Activated CD4-positive, alpha-beta T cell treated with anti-CD3 and anti-CD28 coated beads, Interleukin-2, amount 10 ng/mL, durations not matched to agents 24 days and 14 days (primary cell): ENCODE measurements at places on chromosomes 1 and 21. TPM values are rescaled to one million over a fixed set of nuclear protein-coding genes. Genes with fewer than 3 reads are reported as not detected.

COL11A1 gene
- not detected in 2 replicates for total RNA-seq

GRCh38 chr1:223341121-223341520 lies 22.9 kb downstream of the SUSD4 start:
- no peak for DNase-seq
- H3K27me3 ChIP-seq, result peaks cover 3% of the 10 kb centered on the region
- no peaks in the 10 kb centered on the region for H3K36me3 ChIP-seq
- no peak overlapping the region for H3K27ac ChIP-seq
- no peak overlapping the region for H3K4me3 ChIP-seq

DNA sequence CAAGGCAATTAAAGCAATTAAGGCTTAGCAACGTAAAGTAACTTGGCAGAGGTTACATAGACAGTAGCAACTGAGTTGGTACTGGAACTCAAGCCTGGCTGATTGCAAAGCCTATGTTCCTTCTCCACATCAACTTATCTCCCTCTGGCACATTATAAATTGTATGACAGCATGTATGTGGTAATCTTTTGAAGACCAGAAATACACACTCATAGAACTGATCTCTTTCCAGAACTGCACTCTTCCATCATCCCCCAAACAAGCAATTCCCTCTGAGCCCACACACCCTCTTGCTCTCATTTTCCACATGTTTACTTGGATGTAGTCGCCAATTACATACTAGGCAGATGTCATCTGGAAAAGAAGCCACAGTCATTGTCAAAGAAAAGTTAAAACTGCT lies 502.2 kb downstream of the PLPP3 start:
- H3K4me3 ChIP-seq, result no peak overlapping the region
- H3K27me3 ChIP-seq, result no peaks in the 10 kb centered on the region
- H3K4me1 ChIP-seq, result no peaks in the 10 kb centered on the region
- H3K36me3 ChIP-seq, result no peaks in the 10 kb centered on the region

- no peaks in the 10 kb centered on the region for H3K36me3 ChIP-seq
- no peak overlapping the region for H3K27ac ChIP-seq
- no peak for DNase-seq
- H3K27me3 ChIP-seq, result peaks cover 9% of the 10 kb centered on the region
- no peaks in the 10 kb centered on the region for H3K4me1 ChIP-seq
- H3K4me3 ChIP-seq, result no peak overlapping the region
Observed at GRCh38 chr21:31938330-31939301, 65.8 kb downstream of the HUNK start.

DNA sequence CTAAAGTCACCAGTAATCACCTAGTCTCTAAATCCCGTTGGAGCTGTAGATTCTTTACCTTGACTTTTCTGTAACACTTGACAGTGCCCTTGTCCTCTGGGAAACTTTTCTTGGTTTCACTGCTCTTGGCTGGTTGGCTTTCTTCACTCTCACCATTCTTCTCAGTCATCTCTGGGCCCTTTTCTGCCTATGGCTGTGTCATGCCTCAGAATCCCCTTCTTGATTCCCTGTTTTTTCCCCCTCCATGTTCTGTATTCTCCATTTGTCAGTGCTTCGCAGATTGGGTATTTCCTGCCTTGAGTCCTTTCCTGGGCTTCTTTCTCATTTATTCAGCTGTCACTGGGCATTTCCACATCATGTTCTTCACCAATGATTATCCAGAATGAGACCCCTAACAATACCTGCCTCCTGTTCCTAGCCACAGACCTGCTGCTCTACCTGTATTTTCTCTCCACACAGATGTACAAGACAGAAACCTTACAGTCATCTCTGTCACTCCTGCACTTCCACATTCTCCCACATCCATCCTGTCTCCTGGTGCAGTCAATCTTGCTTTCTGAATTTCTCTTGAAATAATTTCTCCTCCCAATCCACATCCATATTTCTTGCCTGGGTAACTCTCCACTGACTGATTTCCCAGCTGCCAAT lies 14.7 kb downstream of the UCK2 start:
- H3K4me3 ChIP-seq, result peak overlapping the region; percentile 26
- H3K36me3 ChIP-seq, result peaks cover 2% of the 10 kb centered on the region
- no peaks in the 10 kb centered on the region for H3K27me3 ChIP-seq
- H3K27ac ChIP-seq, result peak overlapping the region; percentile 14
- no peak for DNase-seq

DNA sequence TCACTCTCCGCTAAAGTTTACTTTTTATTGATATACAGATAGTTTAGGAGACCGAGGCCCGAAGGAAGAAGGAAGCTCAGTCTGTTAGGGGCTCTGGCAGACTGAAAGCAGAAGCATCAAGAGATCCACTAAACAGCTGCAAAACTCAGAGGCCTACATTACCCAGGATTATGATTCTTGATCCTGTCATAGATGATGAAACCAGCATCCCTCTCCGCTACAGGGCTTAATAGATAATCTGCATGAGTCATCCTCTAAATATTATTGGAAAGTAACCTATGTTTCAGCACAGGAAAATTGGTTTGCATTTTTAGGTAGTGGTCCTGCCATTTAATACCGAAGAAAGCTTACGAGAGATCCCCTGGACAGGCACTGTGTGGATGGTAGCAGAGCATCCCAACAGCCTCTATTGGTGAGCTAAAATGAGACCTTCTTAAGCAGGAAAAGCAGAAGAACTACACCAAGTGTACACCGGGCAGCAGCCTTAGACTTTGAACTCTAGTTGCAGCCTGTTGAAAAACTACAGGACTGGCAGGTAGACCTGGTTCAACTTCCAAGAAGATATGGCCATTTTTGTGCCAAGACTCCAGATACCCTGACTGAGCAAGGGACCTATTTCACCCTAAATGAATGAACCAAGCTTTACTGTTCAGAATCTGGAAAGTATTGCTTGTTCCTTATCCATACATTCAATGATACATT lies 6.8 kb downstream of the CASQ2 start:
- no peaks in the 10 kb centered on the region for H3K27me3 ChIP-seq
- H3K4me1 ChIP-seq, result no peaks in the 10 kb centered on the region
- H3K36me3 ChIP-seq, result no peaks in the 10 kb centered on the region
- DNase-seq, result no peak

- no peak for DNase-seq
- H3K4me1 ChIP-seq, result peaks cover 53% of the 10 kb centered on the region
- H3K4me3 ChIP-seq, result peak overlapping the region; percentile 62
- H3K36me3 ChIP-seq, result peaks cover 26% of the 10 kb centered on the region
- H3K27ac ChIP-seq, result peak overlapping the region; percentile 16
- H3K27me3 ChIP-seq, result no peaks in the 10 kb centered on the region
Observed at GRCh38 chr1:167453123-167453522, 65.2 kb downstream of the CD247 start.

- H3K36me3 ChIP-seq, result peaks cover 2% of the 10 kb centered on the region
- H3K4me3 ChIP-seq, result no peak overlapping the region
- no peaks in the 10 kb centered on the region for H3K27me3 ChIP-seq
- peaks cover 11% of the 10 kb centered on the region for H3K4me1 ChIP-seq
Observed at GRCh38 chr1:156063997-156064285, 3.0 kb downstream of the RAB25 start.

ALG14 gene
- 1.7 and 2.1 TPM in 2 replicates for total RNA-seq

- H3K4me1 ChIP-seq, result no peaks in the 10 kb centered on the region
- DNase-seq, result no peak
- no peak overlapping the region for H3K27ac ChIP-seq
- H3K36me3 ChIP-seq, result peaks cover 4% of the 10 kb centered on the region
Observed at GRCh38 chr1:184093071-184093470, 41.5 kb downstream of the TSEN15 start.

- no peak for DNase-seq
- no peak overlapping the region for H3K4me3 ChIP-seq
- H3K27ac ChIP-seq, result no peak overlapping the region
- no peaks in the 10 kb centered on the region for H3K36me3 ChIP-seq
Observed at GRCh38 chr21:42317341-42317741, 2.1 kb upstream of the TFF3 start.

- no peak overlapping the region for H3K4me3 ChIP-seq
- no peak overlapping the region for H3K27ac ChIP-seq
- peaks cover 36% of the 10 kb centered on the region for H3K36me3 ChIP-seq
- no peaks in the 10 kb centered on the region for H3K27me3 ChIP-seq
- no peak for DNase-seq
Observed at GRCh38 chr1:150628766-150629114, 672 bp downstream of the ENSA start.

DNA sequence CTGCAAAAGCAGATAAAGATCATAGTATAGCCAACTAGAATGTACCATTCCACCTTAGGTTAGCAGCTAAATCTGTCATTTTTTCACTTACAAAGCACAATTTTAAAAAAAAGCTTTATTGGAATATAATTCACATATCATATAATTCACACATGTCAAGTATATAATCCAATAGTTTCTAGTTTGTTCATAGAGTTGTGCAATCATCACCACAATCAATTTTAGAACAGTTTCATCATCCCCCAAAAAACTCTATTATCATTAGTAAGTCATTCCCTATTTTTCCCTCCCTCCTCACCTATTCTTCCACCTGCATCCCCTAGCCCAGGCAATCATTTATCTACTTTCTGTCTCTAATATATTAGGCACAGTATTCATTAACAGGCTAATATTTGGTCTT lies 32.0 kb upstream of the INSL5 start:
- DNase-seq, result no peak
- H3K27me3 ChIP-seq, result peaks cover 10% of the 10 kb centered on the region
- no peaks in the 10 kb centered on the region for H3K36me3 ChIP-seq
- H3K27ac ChIP-seq, result no peak overlapping the region
- no peak overlapping the region for H3K4me3 ChIP-seq
- H3K4me1 ChIP-seq, result no peaks in the 10 kb centered on the region

DNA sequence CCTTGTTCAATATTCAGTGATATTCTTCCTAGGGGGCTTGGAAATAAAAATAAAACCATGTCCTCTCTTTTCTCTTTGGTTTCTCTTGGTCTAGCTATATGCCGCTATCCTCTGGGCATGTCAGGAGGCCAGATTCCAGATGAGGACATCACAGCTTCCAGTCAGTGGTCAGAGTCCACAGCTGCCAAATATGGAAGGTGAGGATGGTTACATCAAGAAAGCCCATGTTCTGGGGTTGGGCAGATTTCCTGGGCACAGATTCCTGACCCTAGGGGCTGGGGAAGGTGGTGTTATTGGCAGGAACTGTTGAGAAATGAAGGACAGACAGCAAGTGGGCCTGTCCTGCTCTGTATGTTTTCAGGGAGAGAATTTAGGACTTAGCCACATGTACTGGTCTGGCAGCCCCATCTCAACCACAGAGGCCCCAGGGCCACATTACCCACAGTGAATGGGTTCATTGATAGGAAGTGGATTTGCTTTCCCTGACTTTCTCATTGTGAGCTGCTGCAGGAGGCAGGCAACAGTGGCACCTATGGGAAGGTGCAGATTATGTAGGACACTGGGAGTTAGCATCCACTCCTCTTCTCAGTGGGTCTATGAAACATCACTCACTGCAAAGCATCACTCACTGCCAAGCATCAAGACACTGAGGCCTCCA lies 37.4 kb upstream of the HSD17B7 start:
- H3K4me1 ChIP-seq, result no peaks in the 10 kb centered on the region
- no peaks in the 10 kb centered on the region for H3K27me3 ChIP-seq
- no peak overlapping the region for H3K4me3 ChIP-seq
- H3K27ac ChIP-seq, result no peak overlapping the region
- DNase-seq, result no peak

GRCh38 chr1:156740237-156740740 lies 599 bp downstream of the MRPL24 start:
- peaks cover 20% of the 10 kb centered on the region for H3K4me1 ChIP-seq
- peak overlapping the region; percentile 96 for H3K27ac ChIP-seq
- no peaks in the 10 kb centered on the region for H3K27me3 ChIP-seq
- DNase-seq, result no peak

LSS gene
- total RNA-seq, result 19.7 and 23.1 TPM in 2 replicates

- no peak for DNase-seq
- peak overlapping the region; percentile 41 for H3K4me3 ChIP-seq
- no peaks in the 10 kb centered on the region for H3K27me3 ChIP-seq
- H3K36me3 ChIP-seq, result peaks cover 53% of the 10 kb centered on the region
- H3K27ac ChIP-seq, result peak overlapping the region; percentile 75
- peaks cover 62% of the 10 kb centered on the region for H3K4me1 ChIP-seq
Observed at GRCh38 chr1:221727146-221728036, 14.5 kb downstream of the DUSP10 start.

MAP3K7CL gene
- 4.0 and 4.3 TPM in 2 replicates for total RNA-seq

KIF1B gene
- total RNA-seq, result 17.8 and 19.3 TPM in 2 replicates

- H3K36me3 ChIP-seq, result peaks cover 7% of the 10 kb centered on the region
- H3K27ac ChIP-seq, result peak overlapping the region; percentile 61
- H3K4me3 ChIP-seq, result peak overlapping the region; percentile 75
- peak; percentile 76 for DNase-seq
Observed at GRCh38 chr1:101128211-101128727, 102.7 kb upstream of the DPH5 start.

GRCh38 chr1:146021622-146022402 lies at the start of gene HJV:
HJV (minus strand) TSS chr1:146021735; CDS start chr1:146020231, 1,504 bp downstream.
- H3K4me1 ChIP-seq, result peaks cover 10% of the 10 kb centered on the region
- H3K36me3 ChIP-seq, result no peaks in the 10 kb centered on the region
- no peak within 1 kb of the TSS for H3K27ac ChIP-seq
- no peak for DNase-seq
- peaks cover 76% of the 10 kb centered on the region for H3K27me3 ChIP-seq

DNA sequence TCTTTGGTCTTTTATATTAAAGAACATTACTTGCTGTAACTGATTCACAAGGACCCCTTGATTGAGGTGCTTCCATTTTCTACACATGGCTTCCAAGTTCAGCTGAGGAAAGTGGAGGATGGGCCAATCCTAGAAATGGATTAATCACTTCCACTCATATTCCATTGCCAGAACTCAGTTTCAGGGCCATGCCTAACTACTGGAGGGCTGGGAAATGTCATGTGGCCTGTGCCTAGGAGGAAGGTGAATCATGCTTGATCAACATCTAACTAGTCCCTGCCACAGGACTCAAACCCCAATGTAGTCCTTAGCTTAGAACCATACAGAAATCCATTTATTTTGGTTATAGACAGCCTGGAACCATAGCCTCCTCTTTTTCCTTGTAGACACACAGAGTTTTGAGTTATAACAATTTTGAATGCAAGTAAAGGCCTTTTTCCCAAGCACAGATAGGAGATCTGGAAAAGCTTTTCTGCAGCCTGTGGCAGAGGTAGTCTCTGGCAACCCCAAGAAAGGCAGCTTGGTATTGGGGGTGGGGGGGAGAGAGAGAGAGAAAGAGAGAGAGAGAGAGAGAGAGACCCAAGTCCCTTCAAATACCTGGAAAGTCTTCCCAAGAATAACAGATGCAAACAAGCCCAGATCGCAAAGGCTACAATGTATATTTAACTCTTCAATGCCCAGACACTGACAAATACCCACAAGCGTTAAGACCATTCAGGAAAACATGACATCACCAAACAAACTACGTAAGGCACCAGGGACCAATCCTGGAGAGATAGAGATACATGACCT lies 12.5 kb downstream of the MAST2 start:
- H3K27me3 ChIP-seq, result no peaks in the 10 kb centered on the region
- no peak overlapping the region for H3K4me3 ChIP-seq
- no peak for DNase-seq
- H3K4me1 ChIP-seq, result no peaks in the 10 kb centered on the region
- H3K27ac ChIP-seq, result no peak overlapping the region

DNA sequence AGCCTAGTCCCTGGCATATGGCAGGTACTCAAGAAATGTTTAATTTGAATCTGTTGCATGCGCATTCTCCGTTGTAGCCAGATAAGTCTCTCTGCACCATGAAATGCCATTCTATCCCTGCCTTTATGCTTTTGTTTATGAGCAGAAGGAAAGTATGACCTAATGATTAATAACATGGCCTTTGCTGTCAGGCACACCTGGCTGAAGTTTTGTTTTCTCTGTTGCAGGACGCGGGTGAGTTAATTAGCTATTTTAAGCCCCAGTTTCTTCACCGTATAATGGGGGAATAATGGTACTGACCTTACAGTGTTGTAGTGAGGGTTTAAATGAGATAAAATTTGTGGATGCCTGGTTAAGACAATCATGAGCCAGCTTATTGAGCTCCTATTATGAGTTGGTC lies 87.7 kb downstream of the ST6GALNAC3 start:
- no peak overlapping the region for H3K4me3 ChIP-seq
- H3K4me1 ChIP-seq, result no peaks in the 10 kb centered on the region
- H3K27me3 ChIP-seq, result peaks cover 1% of the 10 kb centered on the region
- DNase-seq, result no peak
- H3K36me3 ChIP-seq, result no peaks in the 10 kb centered on the region
